Endothelial cell of umbilical vein (primary cell): ENCODE measurements at places on chromosomes 1 and 21. TPM values are rescaled to one million over a fixed set of nuclear protein-coding genes. Genes with fewer than 3 reads are reported as not detected.
A peak's percentile ranks its signal among the peaks of the same experiment; 100 is the strongest.

DNA sequence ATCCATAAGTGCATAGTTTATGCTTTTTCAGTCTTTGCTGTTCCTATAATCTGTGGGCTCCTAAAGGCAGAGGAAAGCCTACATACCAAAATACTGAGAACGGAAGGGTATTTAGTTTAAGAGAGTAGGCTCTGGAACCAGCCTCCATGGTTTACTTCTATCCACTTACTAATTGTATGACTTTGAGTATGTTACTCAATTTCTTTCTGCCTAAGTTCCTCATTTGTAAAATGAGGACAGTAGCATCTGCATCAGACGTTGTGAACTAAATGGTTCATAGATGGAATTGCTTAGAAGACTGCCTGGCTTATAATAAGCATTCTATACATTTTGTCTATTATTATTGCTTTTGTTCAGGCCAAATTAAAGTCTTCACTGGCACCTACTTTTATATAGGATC, 111.0 kb downstream of the NTNG1 start:
- DNase-seq, result no peak

PFKFB2 gene
- 0.70 and 0.78 TPM in 2 replicates for polyA plus RNA-seq

- no peak for DNase-seq
These were observed 744.5 kb upstream of the BRINP3 start for GRCh38 chr1:191222206-191222605.

SLAMF9 gene
- not detected in 2 replicates for polyA plus RNA-seq

DNA sequence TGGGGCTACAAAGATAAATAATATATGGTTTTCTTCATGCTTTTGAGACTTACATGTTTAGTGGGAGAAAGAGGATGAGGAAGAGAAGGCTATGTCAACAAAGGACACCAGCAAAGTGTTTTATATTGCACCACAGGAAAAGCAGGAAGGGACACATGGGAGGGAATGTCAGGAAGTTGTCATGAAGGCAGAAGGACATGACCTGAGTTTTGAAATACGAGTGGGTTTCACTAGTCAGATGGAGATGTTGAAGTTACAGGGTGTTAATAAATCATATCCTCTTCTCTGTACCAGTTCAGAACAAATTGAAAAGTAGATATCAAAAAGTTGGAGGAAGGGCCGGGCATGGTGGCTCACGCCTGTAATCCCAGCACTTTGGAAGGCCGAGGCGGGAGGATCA, 18.2 kb upstream of the AGO1 start:
- DNase-seq, result no peak

DNA sequence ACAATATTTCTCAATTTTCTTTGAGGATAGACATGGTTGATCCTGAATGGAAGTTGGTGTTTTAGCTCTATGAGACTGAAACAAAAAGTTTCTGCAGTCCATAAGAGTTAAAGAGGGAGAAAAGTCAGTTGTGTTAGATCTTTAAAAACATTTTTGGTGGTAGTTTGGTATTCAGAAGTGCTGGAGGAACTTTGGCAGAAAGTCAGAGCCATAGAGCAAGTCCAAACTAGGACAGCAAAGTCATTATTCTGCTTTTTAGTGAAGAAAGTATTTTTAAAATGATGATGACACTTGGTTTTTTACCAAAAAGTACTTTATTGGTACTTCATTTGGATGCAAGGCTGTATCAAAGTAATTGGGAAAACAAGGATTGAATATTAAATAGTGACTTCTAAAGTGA, 41.8 kb downstream of the FNBP1L start:
- DNase-seq, result no peak

DNA sequence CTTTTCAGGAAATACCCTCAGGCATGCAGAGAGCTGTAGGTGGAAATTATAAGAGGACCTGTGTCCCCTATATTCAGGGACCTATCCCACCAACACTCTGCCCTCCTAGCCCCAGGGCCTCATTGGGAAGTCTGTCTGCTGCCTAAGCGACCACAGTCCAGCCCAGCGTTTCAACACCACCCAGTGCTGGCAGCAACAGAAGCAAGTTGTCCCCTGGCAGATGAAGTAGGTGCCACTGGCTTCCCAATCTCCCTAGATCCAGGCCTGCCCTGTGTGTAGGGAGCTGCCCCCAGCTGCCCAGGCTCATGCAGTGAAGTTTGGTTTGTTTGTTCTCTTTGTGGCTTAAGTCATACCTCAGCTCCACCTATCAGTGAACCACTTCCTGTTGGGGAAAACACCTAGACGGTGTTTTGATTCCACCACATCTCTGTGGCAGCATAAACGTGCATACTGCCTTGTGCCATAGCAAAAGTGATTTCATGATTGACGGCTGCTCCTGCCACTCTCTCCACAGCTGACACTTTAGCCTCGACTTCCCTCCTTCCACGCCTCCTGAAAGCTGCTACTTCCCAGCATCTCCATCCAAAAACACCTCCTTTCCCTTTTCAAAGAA, 8.1 kb upstream of the LEFTY1 start:
- DNase-seq, result no peak

- no peak for DNase-seq
These were observed 62.9 kb upstream of the CNTN2 start for GRCh38 chr1:204979891-204980649.

ARMH1 gene
- polyA plus RNA-seq, result 0.17 and 0.48 TPM in 2 replicates

MYOC gene
- not detected in 2 replicates for polyA plus RNA-seq

- DNase-seq, result no peak
These were observed 33.6 kb upstream of the PLPPR4 start for GRCh38 chr1:99230695-99231094.

GRCh38 chr1:153565529-153566374, at the start of gene S100A2:
S100A2 (minus strand) TSS chr1:153565844; CDS start chr1:153563877, 1,967 bp downstream.
- DNase-seq, result peak; percentile 84

VHLL gene
- polyA plus RNA-seq, result not detected in 2 replicates

DNA sequence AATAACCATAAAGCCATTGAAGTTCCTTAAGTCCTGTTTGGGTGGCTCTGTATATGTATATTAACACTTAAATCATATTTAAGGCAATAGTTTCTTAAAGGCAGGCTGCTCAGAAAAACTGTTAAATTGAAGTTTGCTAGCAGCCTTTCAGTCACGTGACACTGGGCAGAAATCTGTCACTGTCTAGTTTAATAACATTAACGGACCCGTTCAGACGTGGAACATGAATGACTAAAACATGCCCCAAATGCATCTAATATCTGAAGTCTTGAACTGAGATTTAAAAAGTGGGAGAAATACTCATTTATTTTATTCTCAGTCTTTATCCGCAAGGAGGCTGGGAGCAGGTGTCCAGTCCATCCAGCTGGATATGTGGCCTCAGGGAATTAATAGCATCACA, 3.3 kb upstream of the SPATA1 start:
- DNase-seq, result no peak

GRCh38 chr1:205477121-205477758, 21.4 kb upstream of the BLACAT1 start:
- DNase-seq, result no peak

GRCh38 chr21:35239811-35240219, 190.7 kb upstream of the RUNX1 start:
- DNase-seq, result peak; percentile 6

DNA sequence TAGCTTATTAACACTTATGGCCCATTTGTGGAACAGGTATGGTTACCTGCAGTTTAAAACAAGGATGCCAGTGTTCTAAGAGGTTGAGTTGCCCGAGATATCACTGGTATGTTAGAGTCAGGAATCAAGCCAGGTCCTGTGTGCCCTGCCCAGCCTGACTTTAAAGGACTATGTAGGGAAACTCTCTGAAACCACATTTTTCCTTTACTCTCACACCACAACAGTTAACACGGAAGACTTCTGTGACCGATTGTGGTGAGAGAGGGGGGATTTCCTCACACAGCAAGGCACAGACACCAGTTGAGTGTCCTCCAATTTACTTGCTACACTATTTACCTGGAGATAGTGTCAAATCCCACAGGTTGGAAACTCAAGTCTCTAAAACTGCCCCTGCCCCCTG, 47.8 kb downstream of the UCK2 start:
- DNase-seq, result no peak

DNA sequence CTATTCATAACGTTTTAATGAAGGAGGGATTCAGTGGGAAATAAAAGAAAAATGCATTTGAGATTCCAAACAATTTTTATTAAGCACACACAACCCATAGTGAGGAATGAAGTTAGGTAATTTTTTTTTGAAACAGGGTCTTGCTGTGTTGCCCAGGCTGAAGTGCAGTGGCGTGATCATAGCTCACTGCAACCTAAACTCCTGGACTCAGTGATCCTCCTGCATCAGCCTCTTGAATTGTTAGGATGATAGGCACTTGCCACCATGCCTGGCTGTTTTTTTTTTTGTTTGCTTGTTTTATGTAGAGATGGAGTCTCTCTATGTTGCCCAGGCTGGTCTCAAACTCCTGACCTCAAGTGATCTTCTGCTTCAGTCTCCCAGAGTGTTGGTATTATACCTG, 28.9 kb downstream of the LYPLAL1 start:
- DNase-seq, result no peak

DCDC2B gene
- not detected in 2 replicates for polyA plus RNA-seq

WDR3 gene
- polyA plus RNA-seq, result 7.9 and 12.4 TPM in 2 replicates

- DNase-seq, result no peak
These were observed 333.0 kb downstream of the PAPPA2 start for GRCh38 chr1:176795929-176796328.

GRCh38 chr1:5435414-5435813, 556.8 kb downstream of the NPHP4 start:
- DNase-seq, result no peak

DNA sequence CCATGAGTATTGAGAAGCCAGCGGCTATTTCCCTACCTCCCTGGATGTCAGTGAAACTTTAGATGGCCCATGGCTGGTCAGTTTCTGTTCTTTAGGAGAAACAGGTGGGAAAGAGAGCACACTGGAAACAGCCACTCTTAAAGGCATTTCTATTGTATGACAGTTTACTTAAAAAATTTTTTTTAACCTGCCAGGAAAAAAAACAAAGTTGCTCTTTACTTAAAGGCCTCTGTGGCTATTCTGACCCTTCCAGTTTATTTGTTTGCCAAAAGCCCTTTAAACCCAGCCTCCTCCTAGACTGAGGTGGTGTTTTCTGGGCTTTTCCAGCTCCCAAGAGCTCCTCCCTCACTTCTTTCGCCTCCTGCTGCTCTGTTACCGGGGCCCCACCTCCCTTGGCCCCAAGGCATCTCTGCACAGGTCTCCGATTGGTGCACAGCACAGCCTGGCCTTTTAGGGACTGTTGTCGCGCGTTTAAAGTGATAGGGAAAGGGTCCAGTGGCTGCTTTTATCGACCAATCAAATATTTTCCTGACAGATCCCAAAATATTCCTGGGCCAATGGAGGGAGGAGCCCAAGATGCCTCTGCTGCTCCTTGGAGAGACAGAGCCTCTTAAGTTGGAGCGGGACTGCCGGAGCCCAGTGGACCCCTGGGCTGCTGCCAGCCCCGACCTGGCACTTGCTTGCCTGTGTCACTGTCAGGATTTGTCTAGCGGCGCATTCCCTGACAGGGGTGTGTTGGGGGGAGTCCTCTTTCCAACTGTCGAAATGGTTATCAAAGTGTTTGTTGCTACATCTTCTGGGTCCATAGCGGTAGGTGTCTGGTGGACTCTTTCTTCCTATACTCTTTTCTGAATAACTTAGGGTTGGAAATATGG, at the start of gene SH3BGR:
Gene SH3BGR (plus strand): TSS at position 639 of the 875 bp plus-strand sequence. CDS start 127 bp downstream, at position 766.
- DNase-seq, result no peak

GRCh38 chr1:171922999-171923398, 81.7 kb downstream of the DNM3 start:
- DNase-seq, result no peak

BACE2 gene
- polyA plus RNA-seq, result 113 and 127 TPM in 2 replicates

- DNase-seq, result no peak
These were observed 33.5 kb downstream of the KCNC4 start for GRCh38 chr1:110243574-110243973.

C4BPA gene
- not detected in 2 replicates for polyA plus RNA-seq
